ENCODE measurements at places on chromosomes 13 and 19.

GRCh38 chr19:13633109-13633508 lies 126.8 kb upstream of the CACNA1A start:
- H3K4me3 ChIP-seq, result no peak overlapping the region
- no peak for DNase-seq

- peaks cover 8% of the 10 kb centered on the region for H3K27me3 ChIP-seq
- H3K36me3 ChIP-seq, result no peaks in the 10 kb centered on the region
- no peak for DNase-seq
- H3K27ac ChIP-seq, result no peak overlapping the region
- no peaks in the 10 kb centered on the region for H3K4me1 ChIP-seq
Observed at GRCh38 chr13:51934461-51935087, 72.8 kb downstream of the CCDC70 start.

DNA sequence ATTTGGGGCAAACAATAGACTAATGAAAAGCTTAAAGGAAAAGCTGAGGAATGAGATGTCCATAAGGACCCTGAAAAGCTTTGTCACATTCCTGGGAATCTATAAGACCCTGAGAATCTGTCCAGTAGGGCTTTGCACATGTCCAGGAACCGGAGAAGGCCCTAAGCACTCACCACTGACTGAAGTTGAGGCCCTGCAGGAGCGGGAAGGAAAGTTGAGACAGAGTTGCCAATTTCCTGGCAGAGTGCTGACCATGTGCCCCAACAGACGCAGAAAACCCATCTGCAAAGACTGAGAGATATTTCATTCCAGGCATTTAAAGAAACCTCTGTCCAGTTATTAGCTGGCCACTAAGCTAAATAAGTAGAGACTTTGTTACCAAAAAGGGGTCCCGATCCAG lies 890.5 kb downstream of the UQCRFS1 start:
- no peak for DNase-seq
- H3K27me3 ChIP-seq, result no peaks in the 10 kb centered on the region
- no peak overlapping the region for H3K27ac ChIP-seq
- no peaks in the 10 kb centered on the region for H3K36me3 ChIP-seq
- H3K4me3 ChIP-seq, result no peak overlapping the region
- no peaks in the 10 kb centered on the region for H3K4me1 ChIP-seq

- H3K4me3 ChIP-seq, result no peak overlapping the region
- no peak for DNase-seq
- no peaks in the 10 kb centered on the region for H3K36me3 ChIP-seq
- no peaks in the 10 kb centered on the region for H3K27me3 ChIP-seq
- H3K4me1 ChIP-seq, result no peaks in the 10 kb centered on the region
Observed at GRCh38 chr13:70534466-70534865, 426.2 kb upstream of the KLHL1 start.

GRCh38 chr13:75378301-75378700 lies 103.7 kb downstream of the TBC1D4 start:
- no peak overlapping the region for H3K27ac ChIP-seq
- H3K36me3 ChIP-seq, result no peaks in the 10 kb centered on the region
- no peak for DNase-seq
- H3K4me3 ChIP-seq, result no peak overlapping the region
- H3K27me3 ChIP-seq, result no peaks in the 10 kb centered on the region
- no peaks in the 10 kb centered on the region for H3K4me1 ChIP-seq

DNA sequence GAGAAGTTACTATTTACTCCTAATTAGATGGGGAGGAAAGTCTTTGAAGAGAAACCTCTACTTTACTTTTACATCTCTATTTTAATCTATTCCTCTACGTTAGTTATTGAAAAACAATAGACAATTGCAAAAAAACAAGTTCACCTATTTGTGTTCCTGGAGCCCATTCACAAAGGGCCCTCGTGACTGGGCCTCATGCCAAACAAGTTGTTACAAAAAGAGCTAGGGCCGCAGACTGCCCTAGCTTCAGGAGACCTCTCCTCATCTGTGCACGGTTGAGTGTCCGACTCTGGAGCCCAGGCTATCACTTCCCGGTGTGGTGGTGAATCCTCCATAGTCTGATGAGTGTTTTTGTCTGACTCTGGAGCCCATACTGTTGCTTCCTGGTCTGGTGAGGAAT lies 190.9 kb downstream of the ZNF486 start:
- H3K4me1 ChIP-seq, result no peaks in the 10 kb centered on the region
- DNase-seq, result no peak
- H3K27me3 ChIP-seq, result no peaks in the 10 kb centered on the region
- no peak overlapping the region for H3K4me3 ChIP-seq

DNA sequence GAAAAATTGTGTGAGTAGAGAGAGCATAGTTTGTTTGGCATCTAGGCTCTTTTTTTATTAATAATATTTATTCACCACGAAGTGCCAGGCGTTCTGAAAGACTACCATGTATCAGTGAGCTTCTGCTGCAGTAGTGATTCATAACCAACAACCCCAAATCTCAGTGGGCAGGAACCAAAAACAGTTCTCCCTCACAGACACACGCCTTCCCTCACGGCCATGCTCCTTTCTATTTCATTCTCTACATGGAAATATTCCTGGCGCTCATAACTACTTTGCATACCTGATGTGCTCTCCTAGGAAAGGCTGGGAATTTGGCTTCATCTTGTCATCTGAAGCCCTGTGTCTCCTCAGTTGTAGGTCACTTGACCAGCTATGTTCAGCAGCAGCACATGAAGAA lies 26.6 kb upstream of the AMER2 start:
- H3K4me1 ChIP-seq, result no peaks in the 10 kb centered on the region
- no peaks in the 10 kb centered on the region for H3K36me3 ChIP-seq
- no peak overlapping the region for H3K4me3 ChIP-seq
- peaks cover 37% of the 10 kb centered on the region for H3K27me3 ChIP-seq
- no peak for DNase-seq
- H3K27ac ChIP-seq, result no peak overlapping the region

GRCh38 chr19:28543244-28543776 lies 669.6 kb downstream of the UQCRFS1 start:
- peak; percentile 1 for DNase-seq
- H3K36me3 ChIP-seq, result no peaks in the 10 kb centered on the region
- H3K4me1 ChIP-seq, result peaks cover 3% of the 10 kb centered on the region
- peaks cover 11% of the 10 kb centered on the region for H3K27me3 ChIP-seq
- H3K27ac ChIP-seq, result no peak overlapping the region

DNA sequence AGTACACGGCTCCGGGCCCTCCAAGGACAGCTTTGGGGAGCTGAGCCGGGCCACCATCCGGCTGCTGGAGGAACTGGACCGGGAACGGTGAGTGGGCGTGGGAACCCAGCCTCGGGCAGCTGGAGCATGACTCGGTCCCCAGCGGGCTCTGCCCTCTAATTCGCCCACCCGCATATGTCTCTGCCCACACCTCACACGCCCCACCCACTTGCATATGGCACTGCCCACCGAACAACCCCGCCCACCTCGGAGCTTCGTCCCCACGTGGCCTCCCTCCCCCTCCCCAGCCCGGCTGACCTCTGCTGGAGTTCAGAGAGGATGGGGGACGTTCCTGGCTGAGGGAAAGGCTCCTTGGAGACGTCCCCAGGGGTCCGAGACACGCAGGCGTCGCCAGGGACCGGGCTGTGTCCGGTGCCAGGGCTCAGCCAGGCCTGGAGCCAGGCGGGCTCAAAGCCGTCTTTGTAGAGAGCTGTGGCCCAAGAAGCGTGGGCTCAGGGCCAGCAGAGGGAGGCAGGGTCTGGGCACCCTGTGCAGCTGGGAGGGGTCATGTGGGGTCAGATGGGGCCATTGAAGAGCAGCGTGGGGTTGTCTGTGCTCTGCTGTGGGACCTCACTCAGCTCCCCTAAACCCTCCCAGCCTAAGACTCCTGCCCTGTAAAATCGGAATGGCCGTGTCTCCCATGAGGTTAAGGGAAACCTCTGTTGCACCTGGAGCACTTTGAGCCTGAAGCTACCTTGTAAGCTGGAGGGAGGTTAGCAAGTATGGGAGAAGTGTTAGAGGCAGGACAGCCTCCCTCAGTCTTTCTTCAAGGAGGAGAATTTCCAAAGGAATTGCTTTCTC lies 3.8 kb downstream of the APC2 start:
- DNase-seq, result no peak
- peaks cover 36% of the 10 kb centered on the region for H3K4me1 ChIP-seq
- peak overlapping the region; percentile 59 for H3K4me3 ChIP-seq
- peaks cover 61% of the 10 kb centered on the region for H3K27me3 ChIP-seq

- no peaks in the 10 kb centered on the region for H3K4me1 ChIP-seq
- no peaks in the 10 kb centered on the region for H3K36me3 ChIP-seq
- H3K4me3 ChIP-seq, result no peak overlapping the region
- no peak overlapping the region for H3K27ac ChIP-seq
Observed at GRCh38 chr13:102556806-102557205, 40.0 kb upstream of the TPP2 start.

DNA sequence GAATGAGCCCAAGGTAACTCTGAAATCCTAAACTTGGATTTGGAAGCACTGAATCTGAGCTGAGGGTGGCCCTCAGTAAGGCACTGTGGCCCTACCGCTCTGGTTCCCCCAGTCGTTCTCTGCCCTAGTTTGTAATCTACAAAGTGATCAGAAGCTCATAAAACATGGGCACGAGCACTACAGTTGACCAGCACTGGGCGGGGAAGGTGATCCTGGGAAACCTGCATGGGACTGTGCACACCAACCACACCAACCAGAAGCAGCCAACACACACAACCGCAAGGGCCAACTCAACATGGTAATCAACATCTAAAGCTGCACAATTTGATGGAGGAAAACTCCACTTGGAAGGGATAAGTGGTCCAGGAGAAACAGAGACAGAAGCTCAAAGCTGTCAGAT lies 22.9 kb downstream of the SLC7A1 start:
- H3K27ac ChIP-seq, result no peak overlapping the region
- H3K36me3 ChIP-seq, result no peaks in the 10 kb centered on the region
- no peaks in the 10 kb centered on the region for H3K27me3 ChIP-seq
- no peak overlapping the region for H3K4me3 ChIP-seq

GRCh38 chr13:108733022-108733560 lies 103.7 kb downstream of the MYO16 start:
- DNase-seq, result no peak
- no peaks in the 10 kb centered on the region for H3K36me3 ChIP-seq
- H3K4me3 ChIP-seq, result no peak overlapping the region
- H3K4me1 ChIP-seq, result no peaks in the 10 kb centered on the region
- no peaks in the 10 kb centered on the region for H3K27me3 ChIP-seq

DNA sequence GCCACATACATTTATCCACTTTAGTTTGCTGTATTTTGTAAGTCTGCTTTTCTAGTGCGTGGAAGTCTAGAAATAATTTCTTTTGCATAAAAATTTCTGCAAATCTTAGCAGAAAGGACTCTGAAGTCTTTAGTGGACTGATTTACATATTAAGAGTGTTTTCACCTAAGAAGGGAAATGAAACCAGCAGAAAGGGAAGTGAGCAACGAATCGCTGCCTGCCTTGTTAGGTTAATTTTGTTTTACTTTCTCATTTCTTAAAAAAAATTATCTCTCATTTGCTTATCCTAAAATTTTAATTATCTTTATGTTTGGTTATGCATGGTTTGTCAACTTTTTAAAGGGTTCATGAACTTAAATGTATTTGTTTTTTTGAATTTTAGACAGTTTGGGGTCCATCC lies 767 bp upstream of the GPR18 start:
- H3K4me1 ChIP-seq, result peaks cover 64% of the 10 kb centered on the region
- H3K27ac ChIP-seq, result peak overlapping the region; percentile 99
- no peaks in the 10 kb centered on the region for H3K27me3 ChIP-seq
- H3K36me3 ChIP-seq, result peaks cover 26% of the 10 kb centered on the region

DNA sequence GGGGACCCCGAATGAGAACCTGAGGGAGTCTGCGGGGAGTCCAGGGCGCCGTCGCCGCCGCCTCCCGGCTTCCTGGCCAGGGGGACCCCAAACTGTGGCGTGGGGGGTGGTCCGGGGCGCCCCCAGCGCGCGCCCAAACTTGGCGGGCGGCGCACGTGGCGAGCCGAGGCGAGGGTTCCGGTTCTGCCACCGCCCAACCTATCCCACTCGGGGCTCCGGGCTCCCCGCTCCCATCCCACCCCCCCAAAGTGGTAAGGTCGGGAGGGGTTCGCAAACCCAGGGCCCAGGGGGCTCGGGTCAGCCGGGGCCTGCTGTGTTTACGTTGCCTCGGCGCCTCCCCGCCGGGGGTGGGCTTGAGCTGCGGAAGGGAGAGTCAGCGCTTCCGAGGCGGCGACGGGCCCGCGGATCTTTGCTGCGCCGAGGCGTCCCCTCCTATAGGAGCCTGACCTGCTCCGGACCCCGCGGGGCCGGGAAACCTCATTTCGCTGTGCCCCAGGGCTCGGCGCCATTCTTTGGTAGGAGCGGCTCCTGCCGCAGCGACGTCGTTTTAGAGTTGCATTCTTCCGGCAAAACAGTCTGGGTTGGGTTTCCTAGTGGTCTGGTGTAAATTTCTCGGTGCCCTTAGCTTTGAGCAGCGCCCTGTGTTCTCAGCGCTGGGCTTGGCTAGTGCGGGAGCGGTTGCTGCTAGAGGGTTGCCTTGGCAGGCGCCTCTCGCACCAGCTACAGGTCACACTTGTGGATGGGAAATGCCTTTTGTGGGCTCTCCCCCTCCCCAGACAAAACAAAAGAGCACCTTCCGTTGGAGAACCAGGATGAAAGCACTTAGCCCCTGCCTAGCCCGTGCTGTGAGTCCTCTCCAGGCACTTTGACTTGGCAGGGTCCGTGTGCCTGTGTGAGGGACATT lies 1.2 kb downstream of the DAZAP1 start:
- peak overlapping the region; percentile 88 for H3K4me3 ChIP-seq
- peak; percentile 47 for DNase-seq
- no peaks in the 10 kb centered on the region for H3K36me3 ChIP-seq
- peaks cover 52% of the 10 kb centered on the region for H3K4me1 ChIP-seq
- H3K27me3 ChIP-seq, result no peaks in the 10 kb centered on the region
- H3K27ac ChIP-seq, result peak overlapping the region; percentile 92

- H3K36me3 ChIP-seq, result no peaks in the 10 kb centered on the region
- peaks cover 24% of the 10 kb centered on the region for H3K4me1 ChIP-seq
- H3K27me3 ChIP-seq, result no peaks in the 10 kb centered on the region
- DNase-seq, result no peak
- peak overlapping the region; percentile 51 for H3K27ac ChIP-seq
- H3K4me3 ChIP-seq, result no peak overlapping the region
Observed at GRCh38 chr19:19487077-19487949, 28.0 kb downstream of the TSSK6 start.

DNA sequence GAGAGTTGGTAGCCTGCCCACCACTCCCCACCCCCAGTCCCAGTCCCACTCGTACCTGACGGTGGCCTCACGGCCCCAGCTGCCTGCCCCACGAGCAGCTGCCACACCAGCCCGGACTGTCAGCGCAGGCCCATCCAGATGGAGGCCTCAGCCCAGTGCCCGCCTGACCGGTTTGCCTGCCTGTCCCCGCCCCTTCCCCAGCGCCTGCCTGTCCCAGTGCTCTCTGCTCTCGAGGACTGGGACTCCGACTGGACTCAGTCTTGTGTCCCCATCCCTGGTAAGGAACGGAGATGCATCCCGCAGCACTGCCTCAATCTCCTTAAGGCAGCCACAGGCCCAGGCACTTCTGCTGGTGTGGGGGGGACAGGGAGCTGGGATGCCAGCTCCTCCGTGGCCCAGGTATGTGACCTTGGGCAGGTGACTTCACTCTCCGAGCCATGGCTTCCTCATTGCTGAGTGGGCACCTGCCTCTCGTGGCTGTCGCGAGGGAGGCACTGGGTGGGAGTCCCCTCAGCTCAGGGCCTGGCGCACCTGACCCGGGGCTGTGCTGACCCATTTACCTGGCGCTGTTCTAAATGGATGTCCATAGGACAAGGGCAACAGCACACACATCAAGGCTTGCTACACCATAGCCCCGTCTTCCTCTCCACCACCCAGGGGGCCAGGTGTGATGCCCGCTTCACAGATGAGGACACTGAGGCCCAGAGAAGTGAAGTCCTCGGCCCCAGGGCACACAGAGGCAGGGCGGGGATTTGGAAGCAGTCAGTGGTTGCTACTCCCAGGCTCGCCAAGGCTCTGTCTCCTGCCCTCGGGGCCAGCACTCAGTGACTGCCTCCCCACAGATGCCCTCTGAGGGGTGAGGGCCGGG lies at the start of gene NKPD1:
TSS of gene NKPD1 (minus strand) at position 113 of the 868 bp plus-strand sequence. CDS start 832 bp downstream, outside the sequence.
- no peak within 1 kb of the TSS for H3K4me3 ChIP-seq
- H3K36me3 ChIP-seq, result no peaks in the 10 kb centered on the region
- H3K4me1 ChIP-seq, result peaks cover 28% of the 10 kb centered on the region
- peaks cover 5% of the 10 kb centered on the region for H3K27me3 ChIP-seq
- H3K27ac ChIP-seq, result no peak within 1 kb of the TSS
